ENCODE measurements at places on chromosomes 2 and 18.

GRCh38 chr18:62877411-62878221, 162.3 kb downstream of the PHLPP1 start:
- DNase-seq: no peak

DNA sequence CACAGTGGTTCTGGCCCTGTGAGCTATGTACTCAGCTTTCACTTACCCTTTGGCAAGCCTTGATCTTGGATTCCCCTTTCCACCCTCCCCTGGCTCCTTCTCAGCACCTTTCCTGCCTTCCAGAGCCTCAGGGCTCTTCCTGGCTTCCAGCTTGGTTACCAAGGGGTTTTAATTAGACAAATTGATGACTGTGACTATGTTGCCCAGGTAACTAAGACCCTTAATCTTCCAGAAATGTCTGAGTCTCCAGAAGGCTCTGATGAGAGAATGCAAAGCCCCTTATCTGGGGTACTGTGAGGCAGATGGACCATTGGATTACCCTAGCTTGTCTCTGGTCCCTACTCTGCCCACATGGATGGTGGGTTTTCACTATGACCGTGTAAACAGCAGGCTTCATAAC, 174.2 kb downstream of the LOXHD1 start:
- no peak for DNase-seq

DNA sequence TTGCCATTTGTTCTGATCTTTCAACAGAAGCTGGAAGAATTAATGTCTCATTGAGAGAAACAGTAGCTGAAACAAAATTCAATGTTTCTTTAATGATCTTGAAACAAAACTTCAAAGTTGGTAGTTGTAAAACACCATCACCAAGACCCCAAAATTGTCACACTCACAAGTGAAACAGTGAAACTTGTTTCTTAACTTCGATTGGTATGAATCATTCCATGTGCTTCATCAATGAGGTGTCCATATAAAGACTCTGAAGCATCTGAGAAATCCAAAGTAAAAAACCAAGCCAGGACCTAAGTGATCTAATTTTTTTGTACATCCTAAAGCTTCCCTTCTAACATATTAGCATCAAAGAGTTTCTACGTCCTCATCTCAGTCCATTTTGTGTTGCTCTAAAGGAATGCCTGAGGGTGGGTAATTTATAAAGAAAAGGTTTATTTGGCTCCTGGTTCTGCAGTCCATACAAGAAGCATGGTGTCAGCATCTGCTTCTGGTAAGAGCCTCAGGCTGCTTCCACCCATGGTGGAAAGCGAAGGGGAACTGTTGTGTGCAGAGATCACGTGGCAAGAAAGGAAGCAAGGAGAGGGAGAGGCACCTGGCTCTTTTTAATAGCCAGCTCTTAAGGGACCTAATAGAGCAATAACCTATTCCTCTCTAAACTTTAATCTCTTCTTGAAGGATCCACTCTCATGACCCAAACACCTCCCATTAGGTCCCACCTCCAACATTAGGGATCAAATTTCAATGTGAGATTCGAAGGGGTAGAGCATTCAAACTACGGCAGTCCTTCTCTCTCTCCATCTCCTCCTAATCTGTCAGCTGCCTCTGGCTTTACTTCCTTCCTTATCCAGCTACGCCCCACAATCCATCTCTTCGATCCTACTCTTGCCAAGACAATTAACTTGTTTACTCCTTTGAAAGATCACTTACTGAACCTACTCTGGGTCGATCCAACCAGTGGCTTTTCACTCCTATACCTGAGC, 20.7 kb upstream of the TLK1 start:
- DNase-seq: no peak

DNA sequence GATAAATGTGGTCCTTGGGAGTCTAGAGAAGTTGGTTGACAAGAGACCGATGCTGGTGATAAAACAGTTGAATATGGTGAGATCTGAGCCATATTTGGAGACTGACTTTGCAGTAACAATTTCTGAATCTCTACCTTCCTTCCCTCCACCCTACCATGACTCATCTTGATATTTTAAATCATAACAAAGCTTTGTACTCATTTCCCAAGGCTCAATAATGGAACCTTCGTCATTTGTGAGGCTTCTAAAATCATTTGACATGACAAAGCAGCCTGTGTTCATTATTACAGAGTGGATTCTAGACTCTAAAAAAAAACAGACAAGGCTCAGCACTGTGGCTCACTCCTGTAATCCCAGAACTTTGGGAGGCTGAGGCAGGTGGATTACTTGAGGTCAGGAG, 38.5 kb upstream of the PDCL3 start:
- no peak for DNase-seq

Measured in activated CD8-positive, alpha-beta memory T cell treated with anti-CD3 and anti-CD28 coated beads for 48 hours (primary cell).